Panc1 (cell line): ENCODE measurements at places on chromosomes 1 and 21. TPM values are rescaled to one million over a fixed set of nuclear protein-coding genes. Genes with fewer than 3 reads are reported as not detected.

The CC2D1B gene
- 52.5 TPM for total RNA-seq

The ETV3 gene
- 22.2 TPM for total RNA-seq

The EXTL1 gene
- total RNA-seq: 0.10 TPM

The FCGR1A gene
- total RNA-seq: not detected

The NT5C1A gene
- total RNA-seq: not detected
